ENCODE measurements at places on chromosomes 11 and 22.

GRCh38 chr11:66509131-66509561 lies 1.3 kb upstream of the BBS1 start:
- DNase-seq = no peak

- no peak for DNase-seq
These were observed 88.7 kb upstream of the CHRM4 start for GRCh38 chr11:46480166-46480726.

DNA sequence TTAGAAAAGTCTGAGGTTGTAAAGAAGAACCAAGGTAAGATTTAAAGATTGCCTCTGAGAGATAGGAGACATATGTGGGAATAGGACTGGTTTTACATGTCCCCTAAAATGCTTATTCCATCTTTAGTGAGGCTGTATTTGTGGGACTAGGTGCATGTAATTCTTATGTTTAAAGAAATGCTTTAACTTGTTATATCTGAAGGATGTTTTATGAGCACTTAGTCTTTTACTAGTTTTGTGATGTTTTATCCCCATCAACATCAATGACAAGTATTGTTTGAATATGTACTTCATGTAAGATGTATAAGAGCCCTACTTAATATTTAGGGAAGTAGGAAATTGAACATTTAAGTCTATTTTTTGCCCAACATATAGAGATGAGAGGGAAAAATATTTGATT lies 24.7 kb downstream of the GRAMD1B start:
- no peak for DNase-seq

DNA sequence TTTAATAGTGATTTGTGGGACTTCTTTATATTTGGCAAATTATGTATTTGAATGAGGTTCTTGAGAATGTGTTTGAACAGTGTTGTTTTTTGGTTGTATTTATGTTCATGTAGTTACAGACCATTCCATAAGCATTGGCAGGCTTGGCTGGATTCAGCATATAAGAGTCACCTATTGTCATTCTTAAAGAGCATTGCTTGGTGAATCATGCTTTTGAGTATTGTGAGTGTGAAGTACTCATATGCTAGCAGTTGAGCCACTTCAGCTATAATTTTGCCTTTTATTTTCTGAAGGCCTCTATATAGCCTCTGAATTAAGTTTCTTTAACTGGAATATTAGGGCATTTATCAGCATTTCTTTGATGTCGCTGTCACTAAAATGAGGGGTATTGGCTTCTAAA lies 110.0 kb upstream of the GAL start:
- DNase-seq = no peak

GRCh38 chr11:128784059-128784804 lies 82.9 kb downstream of the KCNJ1 start:
- DNase-seq = no peak

- DNase-seq = no peak
These were observed 28.2 kb downstream of the SLC22A12 start for GRCh38 chr11:64619196-64619595.
